Large intestine (tissue), 12 donors: ENCODE measurements at places on chromosomes 2 and 18.

DNA sequence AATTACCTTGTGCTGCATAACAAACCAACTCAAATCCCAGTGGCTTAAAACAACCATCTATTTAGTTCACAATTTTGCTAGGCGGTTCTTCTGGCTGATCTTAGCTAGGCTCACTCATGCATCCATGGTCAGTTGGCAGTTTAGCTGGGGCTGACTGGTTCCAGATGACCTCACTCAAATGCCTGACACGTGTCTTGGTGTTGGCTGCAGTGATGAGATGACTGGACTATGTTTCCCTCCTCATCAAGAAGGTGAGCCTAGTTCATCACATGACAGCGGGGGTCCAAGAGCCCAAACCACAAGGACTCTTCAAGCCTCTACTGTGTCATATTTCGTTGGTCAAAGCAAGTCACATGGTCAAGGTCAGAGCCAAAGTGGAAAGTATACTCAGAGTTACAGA is 42.7 kb upstream of the ACTR3 start:
- no peaks in the 10 kb centered on the region for H3K27me3 ChIP-seq
- DNase-seq: no peak
- H3K4me1 ChIP-seq: peaks cover 6% of the 10 kb centered on the region
- no peak overlapping the region for H3K4me3 ChIP-seq
- no peak overlapping the region for H3K27ac ChIP-seq
- H3K36me3 ChIP-seq: no peaks in the 10 kb centered on the region

DNA sequence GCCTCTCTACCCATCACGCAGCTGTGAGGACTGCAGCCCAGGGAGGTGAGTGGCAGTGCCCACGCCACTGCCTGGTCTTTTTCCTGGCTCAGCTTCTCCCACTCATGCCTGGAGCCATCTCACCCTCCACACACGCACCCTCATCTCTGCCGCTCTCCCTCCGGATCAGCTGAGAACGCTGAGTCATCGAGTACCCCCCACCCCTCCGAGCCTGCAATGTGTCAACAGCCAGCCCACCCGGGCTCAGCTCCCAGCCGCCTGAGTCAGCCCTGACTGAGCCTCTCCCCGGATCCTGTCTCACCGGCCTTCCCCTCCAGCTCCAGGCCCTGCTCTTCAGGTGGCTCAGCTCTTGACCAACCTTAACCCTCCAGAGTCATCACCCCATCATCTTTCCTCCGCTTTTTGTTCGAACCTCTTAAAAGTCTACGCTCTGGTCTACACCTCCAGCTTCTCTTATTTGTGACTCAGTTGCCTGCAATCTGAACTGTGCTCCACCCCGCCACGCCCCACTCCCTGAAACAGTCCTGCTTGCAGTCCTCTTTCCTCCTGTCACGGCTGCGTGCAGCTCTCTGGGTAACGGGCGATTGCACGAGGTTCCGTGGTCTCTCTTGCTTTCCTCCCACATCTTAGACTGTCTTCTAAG is 94.4 kb upstream of the ASAP2 start:
- H3K4me1 ChIP-seq: peaks cover 9% of the 10 kb centered on the region
- no peaks in the 10 kb centered on the region for H3K36me3 ChIP-seq
- no peak for DNase-seq
- no peak overlapping the region for H3K27ac ChIP-seq

GRCh38 chr2:198662905-198663304 is 794.8 kb downstream of the SATB2 start:
- H3K27me3 ChIP-seq: no peaks in the 10 kb centered on the region
- H3K36me3 ChIP-seq: no peaks in the 10 kb centered on the region
- no peak overlapping the region for H3K4me3 ChIP-seq

- no peak overlapping the region for H3K27ac ChIP-seq
- H3K4me3 ChIP-seq: no peak overlapping the region
- no peaks in the 10 kb centered on the region for H3K36me3 ChIP-seq
- peak; percentile 21 for DNase-seq
- no peaks in the 10 kb centered on the region for H3K4me1 ChIP-seq
Measured at GRCh38 chr2:25700221-25700660, 26.9 kb upstream of the DTNB start.

DNA sequence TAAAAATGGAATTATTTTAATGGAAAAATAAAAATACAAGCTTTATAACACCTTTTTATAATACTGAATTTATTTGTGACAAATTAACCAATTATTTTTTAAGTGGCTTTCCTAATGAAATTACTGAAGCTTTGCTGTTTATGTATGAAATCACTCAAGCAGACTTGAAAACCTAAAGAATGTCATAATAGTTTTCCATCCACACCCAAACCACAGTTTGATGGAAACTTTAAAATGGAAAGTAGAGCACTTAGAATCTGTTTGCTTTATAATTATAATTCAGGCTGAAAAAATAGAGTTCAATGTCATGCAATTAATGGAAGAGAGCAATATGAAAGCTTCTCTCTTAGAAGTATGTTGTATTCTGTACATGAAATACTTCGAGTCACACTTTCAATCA is 31.6 kb upstream of the WDR75 start:
- H3K4me3 ChIP-seq: no peak overlapping the region
- H3K4me1 ChIP-seq: no peaks in the 10 kb centered on the region
- DNase-seq: no peak
- no peak overlapping the region for H3K27ac ChIP-seq

- no peak overlapping the region for H3K4me3 ChIP-seq
- H3K36me3 ChIP-seq: no peaks in the 10 kb centered on the region
- H3K27me3 ChIP-seq: peaks cover 15% of the 10 kb centered on the region
- no peaks in the 10 kb centered on the region for H3K4me1 ChIP-seq
- no peak overlapping the region for H3K27ac ChIP-seq
- no peak for DNase-seq
Measured at GRCh38 chr18:77160515-77160914, 27.9 kb upstream of the MBP start.

- H3K4me3 ChIP-seq: no peak overlapping the region
- H3K27me3 ChIP-seq: no peaks in the 10 kb centered on the region
- no peaks in the 10 kb centered on the region for H3K4me1 ChIP-seq
- H3K36me3 ChIP-seq: no peaks in the 10 kb centered on the region
Measured at GRCh38 chr2:57869758-57870344, 176.8 kb upstream of the VRK2 start.

- H3K36me3 ChIP-seq: no peaks in the 10 kb centered on the region
- no peak overlapping the region for H3K4me3 ChIP-seq
- no peak overlapping the region for H3K27ac ChIP-seq
- H3K27me3 ChIP-seq: no peaks in the 10 kb centered on the region
Measured at GRCh38 chr2:101175991-101176390, 24.8 kb upstream of the TBC1D8 start.

DNA sequence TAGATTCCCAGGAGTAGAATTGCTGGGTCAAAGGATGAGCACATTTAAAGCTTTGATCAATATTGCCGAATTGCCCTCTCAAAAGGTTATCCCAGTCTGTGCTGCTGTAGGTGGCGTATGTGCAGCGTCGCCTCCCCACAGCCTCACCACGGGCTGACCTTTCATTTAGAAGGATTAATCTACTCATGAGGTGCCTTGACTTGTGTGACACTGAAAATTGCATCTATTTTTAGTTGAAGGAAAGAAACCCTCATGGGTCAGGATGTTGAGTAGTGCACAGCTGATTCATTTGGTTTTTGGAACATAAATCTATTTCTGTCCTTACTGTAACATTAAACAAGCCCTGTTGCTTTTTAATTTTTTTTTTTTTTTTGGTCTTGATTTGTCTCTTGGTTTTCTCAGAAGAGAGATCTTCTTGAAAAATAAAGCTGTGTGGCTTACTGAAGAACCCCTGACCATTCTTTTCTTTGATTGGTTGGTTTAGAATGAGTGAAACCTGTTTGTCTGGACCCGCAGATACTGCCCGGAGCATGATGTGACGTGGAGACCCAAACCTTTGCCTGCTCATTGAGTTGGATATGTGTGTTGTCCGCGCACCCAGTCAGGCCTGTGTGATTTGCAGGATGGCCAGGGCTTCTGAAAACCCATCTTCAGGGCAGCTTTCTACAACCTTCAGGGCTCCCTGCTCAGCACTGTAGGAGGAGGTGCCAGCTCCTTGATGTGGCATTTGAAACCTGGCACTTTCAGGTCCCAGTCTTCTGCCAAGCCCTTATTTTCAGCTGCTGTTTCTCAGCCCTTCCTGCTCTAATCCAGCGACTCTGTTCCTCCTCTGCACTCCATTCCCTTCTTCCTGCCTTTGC is 61.0 kb downstream of the LPIN1 start:
- H3K4me3 ChIP-seq: no peak overlapping the region
- DNase-seq: no peak
- H3K27me3 ChIP-seq: no peaks in the 10 kb centered on the region
- no peak overlapping the region for H3K27ac ChIP-seq

DNA sequence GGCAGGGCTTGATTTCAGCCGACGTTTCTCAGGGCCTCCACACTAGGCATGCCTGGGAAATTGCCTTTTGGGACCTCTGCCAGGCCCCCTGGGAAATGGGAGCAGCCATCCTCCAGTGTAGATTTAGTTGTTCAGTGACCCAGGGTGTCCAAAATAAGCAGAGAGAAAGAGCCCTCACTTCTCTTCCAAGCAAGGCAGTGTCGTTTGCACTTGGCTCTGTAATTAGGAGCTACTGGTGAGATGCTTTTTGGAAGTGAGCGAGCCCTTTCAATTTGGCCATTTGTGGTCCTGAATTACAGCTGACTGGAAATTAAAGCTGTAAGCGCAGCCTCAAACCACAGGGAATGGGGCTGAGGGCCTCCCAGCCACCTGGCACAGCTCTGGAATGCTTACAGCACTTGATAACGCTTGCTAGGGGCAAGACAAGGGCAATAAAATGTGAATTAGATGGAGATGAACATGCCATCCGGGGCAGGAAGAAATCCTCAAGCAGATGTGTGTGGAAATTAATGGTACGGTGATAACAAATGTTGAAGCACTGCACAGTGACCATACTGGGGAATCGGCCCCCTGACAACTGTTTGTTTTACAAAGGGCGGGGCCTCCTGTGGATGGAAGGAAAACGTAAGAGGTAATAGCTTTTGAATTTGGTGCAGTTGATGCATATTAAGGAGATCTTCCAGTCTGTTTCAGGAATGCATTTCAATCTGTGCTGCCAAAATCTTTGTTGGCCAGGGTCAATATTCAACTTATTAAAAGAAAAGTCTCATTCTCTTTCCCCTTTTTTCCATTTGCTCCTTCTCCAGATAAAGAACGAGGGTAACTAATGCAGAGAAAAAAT is 173.1 kb downstream of the UXS1 start:
- no peak overlapping the region for H3K4me3 ChIP-seq
- no peaks in the 10 kb centered on the region for H3K27me3 ChIP-seq
- peak; percentile 60 for DNase-seq
- H3K27ac ChIP-seq: no peak overlapping the region

DNA sequence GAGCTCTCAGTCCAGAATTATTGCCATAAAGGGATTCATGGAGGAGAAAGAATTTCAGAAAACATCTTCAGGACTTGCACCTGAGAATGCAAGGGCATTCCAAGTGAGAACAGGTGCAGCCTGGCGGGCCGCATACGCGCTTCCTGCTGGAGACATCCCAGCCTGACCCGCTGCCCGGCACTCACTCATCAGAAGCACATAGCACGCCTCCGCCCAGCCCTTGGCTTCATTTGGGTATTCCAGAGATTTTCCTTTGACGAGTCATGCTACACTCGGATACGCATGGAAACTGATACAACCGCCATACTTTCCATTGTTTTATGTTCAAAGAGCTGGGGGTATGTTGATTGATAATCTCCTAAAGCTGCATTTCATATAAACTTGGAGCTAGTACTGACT is 228.0 kb upstream of the ID2 start:
- peak overlapping the region; percentile 47 for H3K27ac ChIP-seq
- H3K4me1 ChIP-seq: peaks cover 27% of the 10 kb centered on the region
- H3K4me3 ChIP-seq: no peak overlapping the region
- DNase-seq: no peak

GRCh38 chr2:227436436-227437174 is 35.4 kb upstream of the AGFG1 start:
- H3K4me3 ChIP-seq: no peak overlapping the region
- no peaks in the 10 kb centered on the region for H3K36me3 ChIP-seq
- DNase-seq: no peak
- no peak overlapping the region for H3K27ac ChIP-seq

- H3K27me3 ChIP-seq: no peaks in the 10 kb centered on the region
- no peak for DNase-seq
Measured at GRCh38 chr2:29766191-29766590, 155.2 kb downstream of the ALK start.

- H3K36me3 ChIP-seq: no peaks in the 10 kb centered on the region
- peaks cover 4% of the 10 kb centered on the region for H3K4me1 ChIP-seq
- no peak overlapping the region for H3K4me3 ChIP-seq
- H3K27ac ChIP-seq: no peak overlapping the region
Measured at GRCh38 chr2:239537633-239538356, 137.0 kb upstream of the HDAC4 start.

- H3K27me3 ChIP-seq: no peaks in the 10 kb centered on the region
- no peak overlapping the region for H3K27ac ChIP-seq
- no peaks in the 10 kb centered on the region for H3K36me3 ChIP-seq
- H3K4me3 ChIP-seq: no peak overlapping the region
Measured at GRCh38 chr18:69897397-69898108, 50.1 kb downstream of the CD226 start.

- H3K4me1 ChIP-seq: no peaks in the 10 kb centered on the region
- peak; percentile 62 for DNase-seq
- H3K27me3 ChIP-seq: no peaks in the 10 kb centered on the region
- no peak overlapping the region for H3K4me3 ChIP-seq
Measured at GRCh38 chr2:240513549-240514287, 44.1 kb downstream of the ANKMY1 start.

DNA sequence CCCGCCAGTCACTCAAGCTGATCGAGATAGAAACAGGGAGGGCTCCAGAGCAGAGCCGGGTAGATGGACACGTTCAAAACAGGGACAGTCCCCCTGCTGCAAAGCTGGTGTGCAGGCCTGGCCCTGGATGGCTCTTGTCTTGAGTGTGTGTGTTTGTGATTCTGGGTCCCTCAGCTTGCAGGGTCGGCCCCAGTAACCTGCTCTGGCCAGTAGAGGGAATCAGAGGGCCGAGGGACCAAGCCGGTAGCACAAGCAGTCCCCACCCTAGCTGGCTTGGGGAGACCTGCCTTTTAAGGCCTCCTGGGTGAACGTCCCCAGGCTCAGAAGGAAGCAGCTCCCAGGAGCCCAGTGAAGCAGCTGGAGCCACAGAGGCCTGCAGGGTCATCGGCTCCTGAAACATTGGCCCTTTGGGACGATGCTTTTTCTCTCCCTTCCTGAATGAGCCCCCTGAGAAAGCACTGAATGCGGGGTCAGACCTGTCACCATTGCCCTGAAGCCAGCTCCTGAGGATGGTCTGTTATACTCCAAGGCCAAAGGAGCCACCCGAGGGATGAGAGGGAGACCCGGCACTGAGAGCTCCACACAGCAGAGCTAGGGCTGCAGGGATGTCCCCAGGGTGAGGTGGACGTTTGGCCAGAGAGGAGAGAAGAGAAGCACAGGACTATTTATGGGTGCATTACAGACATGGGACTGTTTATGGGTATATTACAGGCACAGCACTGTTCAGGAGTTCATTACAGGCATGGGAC is 15.4 kb upstream of the MLPH start:
- H3K27me3 ChIP-seq: no peaks in the 10 kb centered on the region
- no peak overlapping the region for H3K4me3 ChIP-seq
- DNase-seq: no peak
- no peaks in the 10 kb centered on the region for H3K36me3 ChIP-seq

GRCh38 chr2:1658394-1659151 is 85.7 kb downstream of the PXDN start:
- no peaks in the 10 kb centered on the region for H3K27me3 ChIP-seq
- H3K4me3 ChIP-seq: no peak overlapping the region
- no peak overlapping the region for H3K27ac ChIP-seq
- DNase-seq: no peak
- peaks cover 37% of the 10 kb centered on the region for H3K36me3 ChIP-seq
